ENCODE measurements at places on chromosomes 12 and 14.

GRCh38 chr12:46181465-46181864 lies 87.4 kb downstream of the SLC38A1 start:
- DNase-seq, result no peak

- no peak for DNase-seq
Measured at GRCh38 chr14:95221531-95221930, 64.2 kb upstream of the DICER1 start.

DNA sequence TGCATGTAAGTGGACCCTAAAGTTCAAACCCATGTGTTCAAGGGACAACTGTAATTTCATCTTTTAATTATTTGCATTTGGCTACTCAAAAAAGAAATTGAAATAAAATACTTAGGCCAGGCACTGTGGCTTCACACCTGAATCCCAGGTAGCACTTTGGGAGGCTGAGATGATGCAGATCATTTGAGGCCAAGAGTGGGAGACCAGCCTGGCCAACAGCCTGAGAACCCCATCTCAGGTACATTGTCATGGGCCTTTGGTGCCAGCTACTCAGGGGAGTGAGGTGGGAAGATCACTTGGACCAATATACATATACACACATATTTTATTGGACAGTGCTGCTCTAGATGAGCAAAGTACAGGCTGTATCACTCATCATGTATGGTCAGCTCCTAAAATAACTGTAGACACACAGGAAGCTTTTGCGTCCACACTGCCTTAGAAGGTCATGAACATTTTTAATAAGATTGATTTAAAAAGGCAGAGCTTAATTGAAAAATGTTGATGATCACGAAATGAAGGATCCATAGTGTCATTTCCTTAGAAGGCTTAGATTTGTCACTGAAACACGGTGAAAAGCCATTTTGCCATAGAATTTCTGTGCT lies 2.5 kb upstream of the ZCCHC8 start:
- no peak for DNase-seq

DNA sequence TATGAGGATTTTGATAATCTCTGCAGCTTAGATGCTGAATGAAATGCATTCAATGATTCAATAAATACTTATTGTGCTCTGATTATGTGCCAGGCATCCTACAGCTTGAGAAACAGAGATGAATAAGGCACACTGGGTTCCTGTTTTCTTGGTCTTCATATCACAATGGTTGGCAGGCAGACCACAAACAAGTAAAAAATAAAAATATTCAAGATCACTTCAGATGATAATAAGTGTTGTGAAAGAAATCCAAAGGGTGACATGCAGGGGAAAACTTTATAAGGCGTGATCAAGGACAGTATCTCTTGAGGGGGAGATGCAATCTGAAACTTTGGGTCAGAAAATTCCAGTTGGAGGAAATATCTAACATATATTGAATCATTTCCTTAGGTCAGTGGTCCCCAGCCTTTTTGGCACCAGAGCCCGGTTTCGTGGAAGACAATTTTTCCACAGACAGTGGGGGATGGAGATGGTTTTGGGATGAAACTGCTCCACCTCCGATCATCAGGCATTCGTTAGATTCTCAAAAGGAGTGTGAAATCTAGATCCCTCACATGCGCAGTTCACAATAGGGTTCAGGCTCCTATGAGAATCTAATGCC lies 73.7 kb upstream of the RAP1B start:
- DNase-seq, result no peak

GRCh38 chr14:31456841-31457664 lies at the start of gene DTD2:
Gene DTD2 (minus strand): TSS chr14:31457506. CDS start chr14:31457393, 113 bp downstream.
- peak; percentile 93 for DNase-seq

GRCh38 chr12:121811434-121812319 lies 7.9 kb downstream of the SETD1B start:
- peak; percentile 67 for DNase-seq

DNA sequence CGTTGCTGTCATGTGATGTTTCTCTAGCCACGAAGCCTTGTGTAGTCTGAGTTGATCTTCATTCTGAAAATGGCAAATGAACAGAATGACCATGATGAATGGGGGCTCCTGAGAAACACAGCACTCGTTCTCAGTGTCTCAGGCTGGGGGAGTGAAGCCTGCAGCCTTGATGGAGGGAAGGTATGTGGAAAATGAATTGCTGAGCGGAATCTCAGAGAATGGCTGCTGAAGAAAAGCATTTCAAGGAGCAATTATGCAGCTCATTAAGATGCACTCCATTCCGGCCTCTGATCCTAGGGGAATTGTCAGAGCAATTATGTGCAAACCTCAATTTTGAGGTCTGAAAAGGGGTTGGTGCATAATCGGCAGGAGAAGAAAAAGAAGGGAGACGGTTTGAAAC lies 167.1 kb downstream of the CHST11 start:
- DNase-seq, result no peak

DNA sequence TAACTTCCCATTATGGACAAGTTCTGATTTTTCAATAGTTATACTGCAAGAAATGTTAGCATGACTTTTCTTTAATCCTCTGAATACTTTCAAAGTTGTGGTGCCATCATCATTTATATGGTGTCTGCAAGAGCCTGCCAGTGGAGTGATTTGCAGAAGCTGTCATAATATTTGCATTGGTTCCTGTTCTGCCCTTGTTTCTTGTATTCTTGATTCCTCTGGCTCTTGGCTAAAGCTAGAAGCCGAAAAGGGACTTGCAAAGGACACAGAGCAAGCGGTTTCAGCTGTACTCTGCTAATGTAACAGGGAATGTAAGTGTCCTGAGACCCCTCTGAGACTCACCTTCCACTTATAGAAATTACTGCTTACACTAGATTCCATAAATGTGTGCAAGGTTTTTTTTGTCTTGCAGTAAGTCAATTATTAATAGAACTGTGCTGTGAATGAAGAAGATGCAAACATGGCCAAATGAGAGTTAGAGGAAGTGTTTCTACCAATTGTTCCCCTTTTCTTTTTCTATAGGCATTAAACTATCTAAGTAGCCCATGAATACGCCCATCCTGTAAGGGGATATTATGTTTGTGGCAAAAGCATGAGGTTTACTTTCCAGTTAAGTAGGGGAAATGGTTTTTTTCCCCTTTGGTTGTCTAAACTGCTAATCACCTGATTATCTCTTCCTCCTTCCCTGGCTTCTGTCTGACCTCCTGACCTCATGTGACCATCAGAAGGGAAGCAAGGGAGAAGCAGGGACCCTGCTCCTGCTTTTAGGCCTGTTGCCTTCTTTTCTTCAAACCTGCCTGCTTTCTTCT lies 5.3 kb downstream of the DYRK4 start:
- no peak for DNase-seq

GRCh38 chr12:8038659-8039114 lies 6.2 kb downstream of the FOXJ2 start:
- DNase-seq, result peak; percentile 57

DNA sequence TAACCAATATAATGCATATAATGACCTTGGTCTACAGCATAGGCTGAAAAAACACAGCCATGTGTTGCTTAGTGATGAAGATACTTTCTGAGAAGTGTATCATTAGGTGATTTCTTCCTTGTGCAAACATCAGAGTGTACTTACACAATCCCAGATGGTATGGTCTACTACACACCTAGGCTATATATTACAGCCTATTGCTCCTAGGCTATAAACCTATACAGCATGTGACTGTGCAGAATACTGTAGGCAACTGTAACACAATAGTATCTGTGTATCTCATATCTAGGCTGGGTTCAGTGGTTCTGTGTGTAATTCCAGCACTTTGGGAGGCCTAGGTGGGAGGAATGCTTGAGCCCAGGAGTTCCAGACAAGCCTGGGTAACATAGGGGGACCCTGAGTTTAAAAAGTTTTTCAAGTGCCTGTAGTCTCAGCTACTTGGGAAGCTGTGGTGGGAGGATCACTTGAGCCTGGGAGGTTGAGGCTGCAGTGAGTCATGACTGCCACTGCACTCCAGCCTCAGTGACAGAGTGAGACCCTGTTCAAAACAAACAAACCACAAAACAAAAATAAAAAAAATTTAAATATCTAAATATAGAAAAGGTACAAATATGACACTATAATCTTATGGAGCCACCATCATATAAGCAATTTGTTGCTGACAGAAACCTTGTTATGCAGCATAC lies 66.6 kb downstream of the GRIP1 start:
- no peak for DNase-seq

DNA sequence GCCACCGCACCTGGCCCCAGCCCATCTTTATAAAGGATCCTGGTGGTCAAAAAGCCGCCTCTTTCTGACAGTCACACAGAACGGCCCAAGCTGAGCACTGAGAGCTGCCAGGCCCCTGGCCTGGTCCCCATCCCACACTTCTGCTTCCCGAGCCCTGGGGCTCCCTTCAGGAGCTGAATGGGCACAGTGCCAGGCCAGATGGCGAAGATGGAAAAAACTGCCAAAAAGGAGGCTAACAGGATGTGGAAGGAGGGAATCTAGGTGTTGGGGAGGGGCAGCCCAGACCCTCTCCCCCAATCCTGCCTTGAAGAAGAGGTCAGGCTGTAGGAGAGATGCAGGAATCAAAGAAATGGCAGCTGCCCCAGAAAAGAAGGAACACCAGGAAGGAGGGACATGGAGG lies 5.0 kb downstream of the LPAR5 start:
- DNase-seq, result no peak

- DNase-seq, result no peak
Measured at GRCh38 chr12:68271346-68271745, 17.9 kb upstream of the IL22 start.

- no peak for DNase-seq
Measured at GRCh38 chr12:55112378-55112875, 13.8 kb upstream of the OR9K2 start.

DNA sequence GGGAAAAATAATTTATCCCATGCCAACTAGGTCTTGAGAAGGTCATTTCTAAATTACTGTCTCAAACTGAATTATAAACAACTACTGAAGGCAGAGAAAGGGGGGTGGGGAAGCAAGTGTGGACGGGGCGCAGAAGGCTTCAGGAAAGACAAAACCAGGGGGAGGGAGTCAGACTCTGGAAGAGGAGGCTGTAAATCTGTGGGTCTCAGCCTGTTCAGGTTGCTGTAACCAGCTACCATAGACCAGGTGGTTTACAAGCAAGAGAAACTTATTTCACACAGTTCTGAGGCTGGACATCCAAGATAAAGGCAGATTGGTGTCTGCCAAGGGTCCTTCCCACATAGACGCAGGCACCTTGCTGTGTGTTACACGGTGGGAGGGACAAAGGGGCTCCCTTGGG lies 39.9 kb upstream of the FZD10 start:
- no peak for DNase-seq

GRCh38 chr14:57161583-57162234 lies 107.0 kb downstream of the EXOC5 start:
- DNase-seq, result no peak

GRCh38 chr12:112677050-112677765 lies 114.3 kb upstream of the RPH3A start:
- DNase-seq, result no peak

GRCh38 chr14:38367922-38368321 lies 112.0 kb upstream of the CLEC14A start:
- no peak for DNase-seq

Measured in activated naive CD4-positive, alpha-beta T cell treated with anti-CD3 and anti-CD28 coated beads for 36 hours (primary cell).